ENCODE measurements at places on chromosomes 4 and X.
A peak's percentile ranks its signal among the peaks of the same experiment; 100 is the strongest.

DNA sequence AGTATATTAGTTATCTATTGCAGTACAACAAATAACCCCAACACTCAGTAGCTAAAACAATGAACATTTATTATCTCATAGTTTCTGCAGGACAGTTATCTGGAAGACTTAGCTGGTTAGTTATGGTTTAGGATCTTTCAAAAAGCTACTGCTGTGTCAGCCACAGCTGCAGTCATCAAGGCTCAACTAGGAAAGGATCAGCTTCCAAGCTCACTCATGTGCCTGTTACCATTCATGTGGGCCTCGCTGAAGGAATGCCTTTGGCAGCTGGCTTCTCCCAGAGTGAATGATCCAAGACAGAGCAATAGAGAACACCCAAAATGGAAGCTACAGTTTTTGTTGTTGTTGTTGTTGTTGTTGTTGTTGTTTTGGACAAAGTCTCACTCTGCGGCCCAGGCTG, 13.5 kb upstream of the PRSS48 start:
- DNase-seq, result no peak

GRCh38 chr4:7239844-7240243, 47.5 kb downstream of the SORCS2 start:
- DNase-seq, result no peak

DNA sequence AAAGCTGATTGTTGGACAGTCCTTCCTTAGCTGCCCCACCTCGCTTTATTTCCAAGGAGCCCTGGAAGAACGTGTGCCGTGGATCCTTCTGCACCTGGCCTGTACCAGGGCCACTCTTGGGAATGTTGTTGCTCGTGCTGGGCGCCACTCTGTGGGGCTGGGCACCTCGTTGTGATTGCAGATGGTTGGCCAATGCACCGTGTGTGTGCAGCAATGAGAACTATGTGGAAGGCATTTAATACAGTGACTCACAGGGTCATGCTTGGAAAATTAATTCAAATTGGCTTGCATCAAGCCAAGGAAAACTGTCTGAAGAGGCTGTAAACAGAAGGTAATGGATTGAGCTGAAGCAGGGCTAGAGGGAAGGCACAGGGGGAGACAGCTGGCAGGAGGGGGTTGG, 37.0 kb upstream of the CD99L2 start:
- no peak for DNase-seq

GRCh38 chrX:48021026-48021900, 14.5 kb downstream of the SPACA5 start:
- DNase-seq, result peak; percentile 81

GRCh38 chr4:100009490-100009889, 59.4 kb upstream of the H2AZ1 start:
- no peak for DNase-seq

GRCh38 chr4:185399466-185399865, 2.8 kb downstream of the ANKRD37 start:
- DNase-seq, result no peak

DNA sequence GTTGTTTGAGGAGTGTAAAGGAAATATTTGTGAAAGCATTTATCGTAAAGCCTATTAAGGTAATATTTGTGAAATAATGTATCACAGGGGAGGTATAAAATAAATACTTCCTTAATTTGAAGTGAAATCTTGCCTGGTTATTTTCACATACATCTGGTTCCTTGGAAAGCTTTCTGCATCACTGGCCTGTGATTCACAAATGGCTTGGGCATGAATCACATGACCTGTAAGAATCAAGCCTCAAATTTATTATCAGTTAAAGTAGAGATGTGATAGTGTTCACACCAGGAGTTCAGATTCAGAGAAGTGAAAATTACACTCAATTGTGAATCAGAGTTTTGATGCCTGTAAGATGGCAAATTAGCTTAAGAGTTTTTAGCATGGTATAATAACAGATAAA, 1911.4 kb downstream of the STIM2 start:
- DNase-seq, result no peak

DNA sequence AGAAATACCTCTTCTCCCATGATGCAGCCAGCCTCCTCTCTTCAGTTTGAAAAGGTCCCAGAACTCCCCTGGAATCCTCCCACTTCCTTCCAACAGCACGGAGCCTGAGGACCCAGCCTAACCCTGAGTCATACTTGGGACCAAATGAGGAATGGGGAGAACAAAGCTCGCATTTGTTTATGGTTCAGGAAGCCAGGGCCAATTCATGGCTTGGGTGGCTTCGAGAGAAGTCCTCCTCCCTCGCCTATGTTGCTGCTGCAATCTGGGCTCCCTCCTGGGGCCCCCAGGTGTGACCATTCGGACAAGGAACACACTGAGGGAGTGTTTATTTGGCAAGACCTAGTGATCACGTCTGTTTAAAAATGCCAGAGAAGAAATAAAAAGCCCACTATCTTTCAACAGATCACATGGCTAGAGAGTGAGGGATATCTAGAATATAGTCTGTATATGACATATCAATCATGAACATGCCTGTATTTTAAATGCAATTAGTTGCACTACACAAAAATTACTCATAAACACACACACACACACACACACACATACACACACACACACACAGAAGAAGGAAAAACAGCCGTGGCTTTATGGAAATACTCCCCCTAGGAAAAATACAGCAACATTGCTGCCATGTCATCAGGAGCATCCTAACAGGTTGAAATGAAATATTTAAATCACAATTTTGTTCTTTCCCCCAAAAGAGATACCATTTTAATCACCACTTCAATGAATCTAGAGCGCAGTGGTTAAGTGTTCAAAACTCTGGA, 155.7 kb upstream of the MAP3K15 start:
- DNase-seq, result peak; percentile 44
